ENCODE measurements at places on chromosomes 16 and 17.

DNA sequence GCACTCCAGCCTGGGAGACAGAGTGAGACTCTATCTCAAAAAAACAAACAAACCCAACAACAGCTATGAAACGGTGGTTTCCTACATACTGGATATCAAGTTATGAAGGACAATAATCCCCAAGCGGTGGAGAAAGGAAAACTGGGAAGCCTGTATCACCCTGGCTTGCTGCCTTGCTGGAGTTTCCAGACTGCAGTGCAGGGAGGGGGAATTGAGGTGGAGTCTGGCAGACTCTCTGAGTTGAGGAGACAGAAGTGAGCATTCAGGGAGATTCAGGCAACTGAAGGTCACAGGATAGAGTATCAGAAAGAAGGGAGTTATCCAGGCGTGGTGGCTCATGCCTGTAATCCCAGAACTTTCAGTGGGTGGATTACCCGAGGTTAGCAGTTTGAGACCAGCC, 11.9 kb downstream of the QRICH2 start:
- no peak for DNase-seq

GRCh38 chr17:74578979-74579378, 11.7 kb upstream of the CD300H start:
- peak; percentile 9 for DNase-seq

- no peak for DNase-seq
Observed at GRCh38 chr17:46126840-46127239, 66.4 kb downstream of the KANSL1 start.

DNA sequence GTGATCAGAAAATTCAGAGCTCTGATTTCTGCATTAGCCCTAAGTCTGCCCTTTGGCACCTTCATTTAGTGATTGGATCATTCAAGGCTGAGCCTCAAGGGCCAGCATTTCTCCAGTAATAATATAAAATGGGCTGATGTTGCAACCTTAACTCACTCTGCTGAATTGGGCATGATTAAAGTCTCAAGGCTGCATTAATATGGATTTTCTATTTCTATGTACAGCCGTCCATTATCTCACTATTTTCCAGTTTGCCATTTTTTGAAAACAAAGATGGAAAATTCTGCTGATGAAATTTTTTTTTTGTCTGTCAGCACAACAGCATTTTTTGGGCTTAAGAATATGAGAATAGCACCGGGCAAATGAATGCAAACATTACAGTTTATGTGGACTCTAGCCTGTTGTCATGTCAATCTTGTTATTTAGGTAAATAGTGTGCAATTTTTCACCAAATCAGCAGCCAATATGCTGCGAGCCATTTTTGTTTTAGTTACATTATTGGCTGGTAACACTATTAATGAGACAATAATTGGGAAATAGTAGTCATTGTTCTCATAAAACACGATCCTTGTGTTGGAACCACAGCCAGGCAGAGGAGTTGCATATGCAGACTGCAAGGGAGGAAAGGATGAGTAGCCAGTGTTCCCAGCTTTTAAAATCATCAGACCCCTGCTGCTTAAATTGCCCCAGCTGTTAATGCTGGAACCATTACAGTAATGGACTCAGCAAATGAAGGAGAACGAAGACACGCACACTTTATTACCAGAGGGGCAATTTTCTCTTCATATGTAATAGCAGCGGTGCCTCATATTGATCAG, 10.5 kb downstream of the FTO start:
- peak; percentile 25 for DNase-seq

GRCh38 chr17:19453296-19453695, 42.3 kb downstream of the RNF112 start:
- no peak for DNase-seq

GRCh38 chr16:12340151-12340733, 363.7 kb downstream of the SNX29 start:
- peak; percentile 35 for DNase-seq

DNA sequence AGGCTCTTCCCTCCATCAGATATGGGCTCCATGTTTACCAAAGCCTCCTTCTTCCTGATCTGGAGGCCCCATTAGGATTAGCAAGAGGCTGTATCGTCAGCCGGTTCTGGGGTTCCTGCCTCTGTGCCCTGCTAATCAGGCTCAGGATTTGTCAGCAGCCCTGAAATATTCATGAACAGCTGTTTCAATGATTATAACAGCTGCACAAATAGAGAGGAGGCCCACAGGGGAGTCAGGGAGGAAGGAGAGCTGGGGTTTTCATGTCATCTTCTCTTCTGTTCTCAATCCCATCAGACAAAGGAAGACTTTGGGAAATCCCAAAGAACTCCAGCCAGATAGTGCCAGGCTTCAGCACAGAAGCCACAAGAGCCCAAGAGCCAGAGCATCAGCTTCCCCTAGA, 72.3 kb upstream of the MMP2 start:
- no peak for DNase-seq

DNA sequence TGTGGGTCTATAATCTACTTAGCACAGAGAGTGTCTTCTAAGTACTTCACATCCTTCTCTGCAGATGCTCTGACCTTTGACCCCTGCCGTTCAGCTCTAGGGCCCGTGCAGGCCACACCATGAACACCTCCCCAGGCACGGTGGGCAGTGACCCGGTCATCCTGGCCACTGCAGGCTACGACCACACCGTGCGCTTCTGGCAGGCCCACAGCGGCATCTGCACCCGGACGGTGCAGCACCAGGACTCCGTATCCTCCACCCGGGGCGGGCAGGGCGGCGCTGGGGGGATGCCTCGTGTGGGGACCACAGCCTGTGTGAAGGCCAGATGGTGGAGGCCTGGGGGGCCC, 686 bp downstream of the MLST8 start:
- DNase-seq = no peak

DNA sequence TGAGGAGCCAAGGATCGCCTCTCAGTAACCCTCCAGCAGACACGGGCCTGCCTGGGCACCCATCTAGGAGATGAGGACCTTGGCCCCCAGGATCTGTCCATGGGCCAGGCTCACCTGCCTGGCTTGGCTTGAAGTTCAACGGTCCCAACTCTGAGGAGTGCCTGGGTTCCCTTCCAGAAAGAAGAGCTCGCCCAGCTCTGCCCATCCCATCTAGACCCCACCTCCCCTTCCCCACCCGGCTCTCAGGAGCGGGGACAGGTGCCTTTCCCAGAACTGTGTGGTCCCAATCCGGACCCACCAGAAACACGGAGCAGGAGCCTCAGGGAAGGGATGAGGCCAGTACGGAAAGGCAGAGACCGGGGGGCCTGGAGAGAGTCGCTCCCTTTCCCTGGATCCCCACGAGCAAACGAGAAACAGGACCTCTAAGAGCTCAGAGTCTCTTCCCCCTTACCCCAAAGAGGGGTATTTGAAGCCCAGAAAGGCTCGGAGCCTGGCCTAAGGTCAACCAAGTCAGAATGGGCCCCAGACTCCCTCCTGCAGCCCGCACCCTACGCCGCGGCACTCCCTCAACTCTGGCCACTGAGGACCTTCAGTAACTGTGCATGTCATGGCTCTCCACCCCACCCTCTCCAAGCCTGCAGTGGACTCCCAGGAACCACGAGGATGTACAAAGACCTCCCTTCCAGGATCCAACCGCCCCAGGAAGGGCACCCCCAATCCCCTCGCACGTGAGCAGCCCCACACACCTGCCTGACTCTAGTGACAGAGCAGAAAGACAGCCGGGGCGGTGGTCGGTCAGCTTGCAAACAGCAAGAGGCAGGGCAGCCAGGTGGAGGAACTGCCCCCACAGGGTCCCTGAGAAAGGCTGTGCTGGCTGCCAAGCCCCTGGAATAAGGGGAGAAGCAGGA, 5.4 kb downstream of the CLUH start:
- no peak for DNase-seq

GRCh38 chr16:28974007-28974436, 556 bp upstream of the SPNS1 start:
- peak; percentile 74 for DNase-seq
